ENCODE measurements at places on chromosomes 1 and 21. TPM values are rescaled to one million over a fixed set of nuclear protein-coding genes. Genes with fewer than 3 reads are reported as not detected.

GRCh38 chr1:88529581-88529980, 154.5 kb upstream of the PKN2 start:
- no peaks in the 10 kb centered on the region for H3K4me1 ChIP-seq
- H3K36me3 ChIP-seq, result no peaks in the 10 kb centered on the region
- H3K4me3 ChIP-seq, result no peak overlapping the region
- no peak overlapping the region for H3K27ac ChIP-seq
- no peak for DNase-seq

GRCh38 chr1:44489481-44489880, 84.4 kb downstream of the RNF220 start:
- H3K4me1 ChIP-seq, result no peaks in the 10 kb centered on the region
- no peaks in the 10 kb centered on the region for H3K36me3 ChIP-seq
- no peak overlapping the region for H3K27ac ChIP-seq

The CFHR1 gene
- not detected for total RNA-seq

The DNASE2B gene
- total RNA-seq, result not detected

DNA sequence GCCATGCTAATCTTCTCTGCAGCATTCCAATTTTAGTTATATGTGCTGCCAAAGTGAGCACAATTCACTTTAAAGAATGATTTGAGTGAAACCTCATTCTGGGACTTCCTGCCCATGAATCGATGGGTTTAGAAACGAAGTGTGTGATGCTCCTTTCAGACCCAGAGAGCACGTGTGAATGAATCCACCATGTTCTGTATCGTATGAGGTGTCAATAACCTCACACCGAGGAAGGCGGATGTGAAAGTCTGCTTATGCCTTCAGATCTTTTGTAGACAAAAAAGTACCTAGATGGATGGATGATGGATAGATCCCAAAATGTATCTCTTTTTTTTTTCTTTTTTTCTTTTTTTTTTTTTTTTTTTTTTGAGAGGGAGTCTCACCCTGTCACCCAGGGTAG, 13.8 kb downstream of the UBASH3A start:
- H3K27ac ChIP-seq, result peak overlapping the region; percentile 76
- peak; percentile 69 for DNase-seq
- peaks cover 92% of the 10 kb centered on the region for H3K4me1 ChIP-seq
- H3K4me3 ChIP-seq, result peak overlapping the region; percentile 26

DNA sequence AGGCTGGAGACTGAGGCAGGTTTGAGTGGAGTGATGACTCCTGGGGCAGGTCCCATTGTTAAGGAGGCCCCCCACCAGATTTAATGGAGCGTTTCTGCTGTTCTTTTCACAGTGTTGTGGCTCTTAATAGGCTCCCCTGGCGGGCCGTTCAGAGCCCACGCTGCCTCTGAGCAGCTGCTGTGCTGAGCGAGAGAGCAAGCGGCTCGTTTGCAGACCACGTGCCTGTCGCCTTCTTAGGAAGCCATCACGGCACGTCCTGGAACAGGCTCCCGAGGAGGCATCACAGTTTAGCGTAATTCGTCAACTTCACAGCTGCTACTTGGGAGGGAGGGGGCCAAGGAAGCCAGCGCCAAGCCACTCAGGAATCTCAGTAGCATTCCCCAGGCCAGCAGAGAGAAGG, 70.5 kb upstream of the CTTNBP2NL start:
- no peak overlapping the region for H3K27ac ChIP-seq
- DNase-seq, result no peak
- no peak overlapping the region for H3K4me3 ChIP-seq
- peaks cover 30% of the 10 kb centered on the region for H3K27me3 ChIP-seq
- H3K36me3 ChIP-seq, result no peaks in the 10 kb centered on the region

- H3K27me3 ChIP-seq, result no peaks in the 10 kb centered on the region
- H3K4me3 ChIP-seq, result no peak overlapping the region
- H3K27ac ChIP-seq, result peak overlapping the region; percentile 40
- no peaks in the 10 kb centered on the region for H3K36me3 ChIP-seq
Measured at GRCh38 chr1:206962272-206962671, 8.0 kb downstream of the FCAMR start.

GRCh38 chr1:235953801-235954200, 87.1 kb upstream of the LYST start:
- no peak overlapping the region for H3K4me3 ChIP-seq
- H3K36me3 ChIP-seq, result no peaks in the 10 kb centered on the region
- no peak for DNase-seq
- no peaks in the 10 kb centered on the region for H3K27me3 ChIP-seq
- peaks cover 34% of the 10 kb centered on the region for H3K4me1 ChIP-seq

- peaks cover 8% of the 10 kb centered on the region for H3K36me3 ChIP-seq
- H3K27me3 ChIP-seq, result no peaks in the 10 kb centered on the region
- no peak overlapping the region for H3K27ac ChIP-seq
- no peak overlapping the region for H3K4me3 ChIP-seq
- no peak for DNase-seq
- H3K4me1 ChIP-seq, result peaks cover 11% of the 10 kb centered on the region
Measured at GRCh38 chr1:55062801-55063576, 23.6 kb downstream of the PCSK9 start.

The PDE9A gene
- 8.3 TPM for total RNA-seq

The ASCL5 gene
- not detected for total RNA-seq

DNA sequence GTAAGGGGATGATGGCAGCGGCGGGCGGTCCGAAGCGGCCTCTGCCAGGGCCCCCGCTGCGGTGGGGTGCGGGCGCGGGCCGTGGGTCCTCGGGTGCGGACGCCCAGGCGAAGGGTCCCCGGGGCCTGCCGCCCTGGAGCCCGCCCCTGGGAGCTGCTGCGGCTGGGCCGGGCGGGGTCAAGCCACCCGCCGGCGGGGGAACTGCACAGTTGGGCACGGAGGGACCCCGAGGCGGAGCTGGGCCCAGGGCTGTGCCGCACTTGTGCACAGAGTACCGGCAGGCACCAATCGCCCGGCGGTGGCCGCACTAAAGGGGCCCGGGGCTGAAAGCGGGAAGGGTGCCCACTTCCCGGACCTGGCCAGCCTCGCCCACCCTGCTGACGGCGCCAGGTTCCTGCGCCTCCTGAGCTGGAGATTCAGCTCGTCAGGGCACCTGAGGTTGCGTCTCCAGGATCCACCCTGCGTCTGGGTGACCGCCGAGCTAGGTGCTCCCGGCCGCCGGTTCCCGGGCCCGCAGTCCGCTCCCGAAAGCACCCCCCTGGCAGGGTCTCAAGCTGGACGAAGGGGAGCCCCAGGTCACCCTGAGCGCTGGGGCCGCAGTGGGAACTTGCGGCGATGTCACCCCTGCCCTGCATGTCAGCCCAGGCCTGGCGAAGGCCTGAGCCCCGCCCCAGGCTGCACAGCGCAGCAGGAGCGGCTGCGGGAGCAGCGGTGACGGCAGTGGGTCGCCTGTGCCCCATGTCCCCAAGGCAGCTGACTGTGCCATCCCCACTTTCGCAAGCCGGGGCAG, 56.7 kb upstream of the ETV3 start:
- H3K36me3 ChIP-seq, result no peaks in the 10 kb centered on the region
- H3K27me3 ChIP-seq, result peaks cover 35% of the 10 kb centered on the region
- H3K4me3 ChIP-seq, result no peak overlapping the region
- DNase-seq, result no peak

The DCST2 gene
- 0.24 TPM for total RNA-seq

DNA sequence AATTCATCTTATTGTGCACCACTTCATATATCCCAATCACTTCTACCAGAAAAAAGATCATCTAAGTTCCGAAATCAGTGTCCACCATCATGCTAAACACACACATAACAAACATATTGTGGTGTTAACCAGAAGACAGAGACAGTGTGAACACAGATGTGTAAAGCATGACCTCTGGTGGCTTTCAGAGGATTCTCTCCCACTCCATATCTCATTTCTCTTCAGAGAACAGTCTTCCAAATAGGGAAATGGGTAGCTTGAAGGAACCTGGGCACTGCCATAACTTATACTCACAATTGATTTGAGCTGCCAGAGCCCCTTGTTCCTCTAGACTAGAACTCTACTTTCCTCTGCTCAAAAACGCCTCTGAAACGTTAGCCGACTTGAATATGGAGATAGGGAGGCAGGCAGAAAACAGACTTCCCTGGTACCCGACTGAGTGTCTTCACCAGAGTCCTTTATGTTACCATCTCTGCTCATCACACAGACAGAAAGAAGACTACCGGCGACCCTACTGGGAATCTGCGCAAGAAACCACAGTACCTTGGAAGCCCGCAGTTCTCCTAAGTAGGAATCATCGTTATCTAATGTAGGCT, 1.8 kb upstream of the ELAPOR1 start:
- no peak for DNase-seq
- peaks cover 35% of the 10 kb centered on the region for H3K4me1 ChIP-seq
- H3K27ac ChIP-seq, result no peak overlapping the region
- H3K27me3 ChIP-seq, result peaks cover 26% of the 10 kb centered on the region
- H3K36me3 ChIP-seq, result no peaks in the 10 kb centered on the region
- H3K4me3 ChIP-seq, result no peak overlapping the region

DNA sequence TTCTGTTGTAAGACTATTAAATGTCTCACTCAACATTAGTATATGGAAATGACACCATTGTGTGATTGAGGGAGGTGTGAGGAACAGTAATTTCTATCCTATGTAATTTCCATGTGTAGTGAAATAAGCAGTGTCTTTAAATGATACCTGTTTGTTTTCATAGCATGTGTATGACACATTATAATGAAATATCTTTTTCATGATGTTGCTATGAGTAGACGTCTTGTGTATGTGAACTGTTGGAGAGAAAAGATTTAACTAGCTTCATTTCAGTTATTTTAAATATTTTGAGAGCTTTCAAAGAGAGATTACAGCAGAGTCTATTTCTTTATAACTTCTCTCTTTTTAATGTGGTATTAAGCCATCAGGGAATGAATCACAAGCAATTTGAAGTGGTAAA, 71.5 kb upstream of the QSOX1 start:
- peaks cover 14% of the 10 kb centered on the region for H3K36me3 ChIP-seq
- no peaks in the 10 kb centered on the region for H3K4me1 ChIP-seq
- H3K4me3 ChIP-seq, result no peak overlapping the region

DNA sequence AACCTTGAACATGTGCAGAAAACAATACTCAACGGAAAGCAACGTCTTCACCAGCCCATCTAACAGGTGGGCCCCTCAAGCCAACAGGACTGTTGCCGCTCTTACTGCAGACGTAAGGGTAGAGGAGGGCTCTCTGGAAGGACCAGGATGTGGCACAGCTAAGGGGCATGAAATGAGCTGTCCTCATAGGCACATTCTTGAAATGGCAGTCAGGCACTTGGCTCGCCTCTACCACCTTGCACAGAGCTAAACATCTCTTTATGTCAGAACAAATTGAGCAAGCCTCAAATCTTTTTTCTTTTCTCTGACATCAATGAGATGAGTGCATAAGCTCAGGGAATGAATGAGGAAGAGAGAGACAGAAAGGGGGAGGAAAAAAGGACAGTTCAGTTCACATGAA, 86.4 kb upstream of the ESRRG start:
- no peaks in the 10 kb centered on the region for H3K4me1 ChIP-seq
- DNase-seq, result no peak
- no peak overlapping the region for H3K27ac ChIP-seq
- H3K4me3 ChIP-seq, result no peak overlapping the region
- H3K36me3 ChIP-seq, result no peaks in the 10 kb centered on the region
- H3K27me3 ChIP-seq, result no peaks in the 10 kb centered on the region

The PBX1 gene
- total RNA-seq, result not detected

- no peak for DNase-seq
- peaks cover 4% of the 10 kb centered on the region for H3K27me3 ChIP-seq
- no peaks in the 10 kb centered on the region for H3K36me3 ChIP-seq
- H3K4me3 ChIP-seq, result no peak overlapping the region
Measured at GRCh38 chr1:230391776-230392535, 34.2 kb downstream of the PGBD5 start.

The ARHGAP29 gene
- total RNA-seq, result not detected

- H3K27me3 ChIP-seq, result no peaks in the 10 kb centered on the region
- no peaks in the 10 kb centered on the region for H3K4me1 ChIP-seq
- no peak overlapping the region for H3K27ac ChIP-seq
Measured at GRCh38 chr1:48767975-48768510, 8.6 kb downstream of the BEND5 start.

DNA sequence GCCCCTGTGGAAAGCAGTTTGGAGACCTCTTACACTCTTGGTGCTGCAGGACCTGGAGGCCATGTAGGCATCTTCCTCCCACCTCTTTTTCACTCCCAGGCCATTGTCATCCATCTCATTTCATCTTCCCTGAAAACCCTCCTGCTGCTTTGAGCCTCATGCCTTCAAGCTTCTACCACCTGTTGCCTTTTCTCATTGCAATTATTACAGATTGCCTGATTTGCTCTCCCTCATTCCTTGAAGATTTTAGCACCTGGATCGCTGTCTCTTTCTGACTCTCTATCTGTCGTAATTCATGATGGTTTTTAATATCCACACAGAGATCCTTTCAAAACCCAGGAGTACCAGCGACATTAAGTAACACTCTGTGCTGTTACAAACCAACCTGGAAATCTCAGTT, 350.2 kb downstream of the CAMTA1 start:
- H3K36me3 ChIP-seq, result no peaks in the 10 kb centered on the region
- no peak overlapping the region for H3K27ac ChIP-seq
- H3K4me1 ChIP-seq, result no peaks in the 10 kb centered on the region
- DNase-seq, result no peak
- H3K4me3 ChIP-seq, result no peak overlapping the region

GRCh38 chr1:56189454-56189853, 389.9 kb downstream of the PLPP3 start:
- DNase-seq, result no peak
- H3K36me3 ChIP-seq, result no peaks in the 10 kb centered on the region
- H3K4me3 ChIP-seq, result no peak overlapping the region
- H3K4me1 ChIP-seq, result no peaks in the 10 kb centered on the region
- H3K27me3 ChIP-seq, result no peaks in the 10 kb centered on the region
- no peak overlapping the region for H3K27ac ChIP-seq

GRCh38 chr1:228280106-228280901, 72.5 kb downstream of the OBSCN start:
- H3K36me3 ChIP-seq, result no peaks in the 10 kb centered on the region
- H3K27ac ChIP-seq, result no peak overlapping the region
- no peak for DNase-seq
- H3K4me1 ChIP-seq, result peaks cover under 1% of the 10 kb centered on the region

GRCh38 chr1:78884685-78885452, 121.7 kb downstream of the ADGRL4 start:
- no peaks in the 10 kb centered on the region for H3K36me3 ChIP-seq
- H3K27ac ChIP-seq, result no peak overlapping the region
- no peak overlapping the region for H3K4me3 ChIP-seq
- no peaks in the 10 kb centered on the region for H3K4me1 ChIP-seq

The WNT4 gene
- total RNA-seq, result not detected
